Brain microvascular endothelial cell (primary cell): ENCODE measurements at places on chromosomes 3 and 15.

DNA sequence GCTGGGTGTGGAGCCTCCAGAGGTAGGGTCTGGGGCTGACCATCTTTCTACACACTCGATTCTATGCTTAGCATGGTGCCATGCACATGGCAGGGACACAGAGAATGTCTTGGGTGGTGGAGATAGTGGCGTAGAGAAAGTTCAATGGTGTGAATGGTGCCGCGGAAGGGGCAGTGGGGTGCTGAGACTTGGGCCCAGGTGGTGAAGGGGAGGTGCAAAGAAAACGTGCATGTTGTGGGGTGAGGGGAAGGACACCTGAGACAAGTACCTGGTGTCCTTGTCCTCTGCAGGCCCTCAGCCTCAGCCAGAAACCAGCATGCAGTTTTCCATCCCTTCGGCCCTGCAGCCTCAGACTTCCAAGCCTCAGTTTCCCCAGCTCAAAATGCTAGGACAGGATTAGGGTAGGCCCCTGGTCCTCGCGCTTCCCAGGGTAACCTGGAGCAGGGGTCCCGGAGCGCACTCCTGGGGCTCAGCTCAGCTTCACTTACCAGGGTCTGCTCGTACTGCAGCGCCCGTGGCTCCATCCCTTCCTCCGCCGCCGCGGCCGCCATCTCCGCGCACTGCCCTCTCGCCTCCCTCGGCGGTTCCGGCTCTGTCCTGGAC lies 375 bp downstream of the CLCN2 start:
- no peak for DNase-seq

GRCh38 chr3:106339551-106339950 lies 470.7 kb upstream of the CBLB start:
- DNase-seq: no peak

- no peak for DNase-seq
Measured at GRCh38 chr3:193016437-193016901, 98.8 kb upstream of the MB21D2 start.

DNA sequence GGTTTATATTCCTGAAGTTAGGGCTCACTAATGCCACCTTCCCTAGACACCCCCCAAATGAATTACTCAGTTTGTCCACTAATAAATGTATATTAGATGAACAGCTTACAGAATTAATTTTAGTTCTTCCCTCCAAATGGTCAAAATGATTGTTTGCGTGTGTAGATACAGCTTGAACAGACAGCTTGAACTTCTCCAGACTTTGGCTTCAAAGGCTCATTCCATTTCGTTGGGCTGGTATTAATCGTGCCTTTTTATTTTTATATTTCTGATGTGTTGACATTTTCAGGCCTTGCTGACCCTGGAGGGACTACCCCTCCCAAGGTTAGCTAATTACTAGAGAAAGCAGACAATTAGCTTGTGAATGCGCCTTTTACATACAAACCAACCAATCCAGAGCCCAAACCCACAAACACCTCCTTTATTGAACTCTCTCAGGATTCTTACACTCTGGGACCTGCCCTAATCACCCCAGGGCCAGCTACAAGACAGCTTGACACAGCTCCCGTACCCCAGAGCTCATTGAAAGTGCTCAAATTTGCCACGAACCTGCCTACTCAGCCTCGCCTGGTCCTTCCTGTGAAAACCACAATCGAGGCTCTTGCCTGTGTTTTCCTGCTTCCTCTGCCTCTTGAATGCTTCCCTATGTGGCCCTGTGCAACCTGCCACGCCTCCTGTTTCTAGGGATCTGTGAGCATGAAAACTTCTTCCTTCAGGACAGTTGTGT lies 40.3 kb downstream of the RPL22L1 start:
- DNase-seq: no peak

- no peak for DNase-seq
Measured at GRCh38 chr15:98034731-98035130, 74.2 kb downstream of the ARRDC4 start.

GRCh38 chr15:31502541-31503229 lies 176.1 kb downstream of the KLF13 start:
- no peak for DNase-seq

DNA sequence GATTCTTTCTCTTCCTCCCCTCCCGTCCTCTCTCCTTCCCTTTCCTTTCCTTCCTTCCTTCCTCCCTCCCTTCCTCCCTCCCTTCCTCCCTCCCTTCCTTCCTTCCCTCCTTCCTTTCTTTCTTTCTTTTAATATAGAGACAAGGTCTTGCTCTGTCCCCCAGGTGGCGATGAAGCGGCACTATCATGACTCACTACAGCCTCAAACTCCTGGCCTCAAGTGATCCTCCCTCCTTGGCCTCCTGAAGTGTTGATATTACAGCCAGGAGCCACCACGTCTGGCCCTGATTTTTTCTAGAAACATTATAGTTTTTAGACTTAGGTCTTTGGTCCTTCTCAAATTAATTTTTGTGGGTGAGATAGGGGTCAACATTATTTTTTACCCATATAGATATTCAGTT lies 15.5 kb downstream of the GRM2 start:
- DNase-seq: no peak

- no peak for DNase-seq
Measured at GRCh38 chr3:31096661-31097395, 202.4 kb upstream of the GADL1 start.

DNA sequence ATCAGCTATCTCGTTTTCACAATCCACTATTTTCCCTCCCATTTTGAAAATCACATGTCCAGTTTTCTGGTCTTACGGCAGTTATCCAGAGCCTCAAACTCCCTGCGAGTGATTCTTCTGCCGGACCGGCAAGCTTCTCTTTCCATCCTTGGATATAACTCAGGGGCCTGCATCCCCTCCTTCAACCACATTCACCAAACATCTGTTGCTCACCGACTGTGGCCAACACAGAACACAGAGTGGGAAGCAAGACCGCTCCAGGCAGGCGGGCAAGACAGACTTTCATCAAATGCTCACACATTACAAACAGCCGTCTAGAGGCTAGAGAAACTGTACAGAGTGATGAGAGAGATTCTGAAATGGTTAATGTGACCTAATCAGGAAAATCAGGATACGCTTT lies 7.6 kb upstream of the SLC12A8 start:
- DNase-seq: no peak

DNA sequence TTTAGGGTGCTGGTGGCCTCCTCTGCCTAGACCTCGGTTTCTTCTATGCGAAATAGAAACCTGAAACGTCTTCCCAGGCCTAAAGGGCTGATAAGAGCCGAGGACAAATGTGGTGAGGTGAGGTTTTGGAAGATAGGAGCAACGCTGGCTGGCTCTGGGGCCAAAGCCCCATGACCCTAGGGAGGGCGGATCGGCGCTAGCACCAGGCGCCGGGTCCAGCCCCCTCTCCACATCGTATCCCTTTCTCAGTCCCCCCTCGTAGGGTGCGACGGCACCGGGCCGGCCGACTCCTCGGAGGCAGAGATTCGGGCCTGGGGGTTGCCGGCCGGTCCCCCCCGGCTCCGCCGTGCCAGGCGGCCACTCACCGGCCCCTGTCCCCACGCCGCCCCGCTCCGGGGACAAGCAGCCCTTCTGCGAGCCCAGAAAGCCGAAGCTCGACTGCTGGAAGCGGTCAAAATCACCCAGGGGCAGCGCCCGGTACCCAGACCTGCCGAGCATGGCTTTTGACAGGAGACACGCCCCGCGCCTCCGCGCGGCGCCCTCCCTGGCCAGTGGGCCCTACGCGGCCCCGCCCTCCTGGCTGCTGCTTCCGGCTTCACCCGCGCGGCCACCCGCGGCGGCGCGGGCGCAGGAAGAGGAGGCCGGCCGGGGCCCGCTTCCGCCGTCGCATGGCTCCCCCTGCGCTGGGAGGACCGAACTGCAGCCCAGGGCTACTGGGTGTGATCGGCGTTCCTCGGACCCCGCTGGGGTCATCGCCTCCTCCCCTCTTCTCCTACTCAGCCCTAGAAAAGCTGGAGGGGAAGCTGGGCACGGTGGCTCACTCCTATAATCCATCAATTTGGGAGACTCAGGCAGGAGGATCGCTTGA lies at the start of gene STOML1:
STOML1 (minus strand) TSS at position 570 of the 868 bp plus-strand sequence; CDS start at position 498, 72 bp downstream.
- peak; percentile 82 for DNase-seq

DNA sequence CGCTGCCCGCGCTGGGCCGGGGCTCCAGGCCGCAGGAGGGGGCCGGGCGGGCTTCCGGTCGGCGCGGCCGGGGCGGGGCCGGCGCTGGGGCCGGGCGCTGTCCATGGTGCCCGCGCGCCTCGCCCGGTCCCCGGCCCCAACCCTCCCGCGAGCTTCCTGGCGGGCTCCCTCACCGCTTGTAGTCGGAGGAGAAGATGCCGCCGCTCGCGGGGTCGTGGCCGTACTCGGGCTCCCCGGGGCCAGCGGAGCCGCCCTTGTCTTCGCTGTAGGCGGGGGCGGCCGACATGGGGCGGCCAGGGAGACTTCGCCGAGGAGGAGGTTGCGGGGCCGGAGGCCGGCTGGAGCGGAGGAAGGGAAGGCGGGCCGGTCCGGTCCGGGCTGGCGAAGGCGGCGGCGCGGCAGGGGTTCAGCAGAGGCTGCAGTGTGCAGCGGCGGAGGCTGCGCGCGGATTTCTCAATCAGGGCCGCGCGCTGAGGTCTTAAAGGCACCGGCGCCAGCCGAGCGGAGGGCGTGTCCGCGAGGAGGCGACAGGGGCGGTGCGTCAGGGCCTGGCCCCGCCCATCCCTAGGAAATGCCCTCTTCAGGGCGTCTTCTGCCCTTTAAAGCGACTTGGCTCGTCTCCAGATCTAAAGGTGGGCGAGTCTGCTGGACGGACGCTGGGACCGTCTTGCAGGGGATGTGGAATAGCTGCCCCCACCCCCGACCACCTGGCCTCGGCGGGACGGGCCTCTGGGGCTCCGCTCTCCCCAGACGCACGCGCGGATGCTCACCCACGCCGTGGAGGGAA lies at the start of gene AP3B2:
AP3B2 (minus strand) TSS at position 455 of the 787 bp plus-strand sequence; CDS start at position 286, 169 bp downstream.
- DNase-seq: peak; percentile 14

- DNase-seq: no peak
Measured at GRCh38 chr15:101635944-101636727, 16.0 kb downstream of the TM2D3 start.

DNA sequence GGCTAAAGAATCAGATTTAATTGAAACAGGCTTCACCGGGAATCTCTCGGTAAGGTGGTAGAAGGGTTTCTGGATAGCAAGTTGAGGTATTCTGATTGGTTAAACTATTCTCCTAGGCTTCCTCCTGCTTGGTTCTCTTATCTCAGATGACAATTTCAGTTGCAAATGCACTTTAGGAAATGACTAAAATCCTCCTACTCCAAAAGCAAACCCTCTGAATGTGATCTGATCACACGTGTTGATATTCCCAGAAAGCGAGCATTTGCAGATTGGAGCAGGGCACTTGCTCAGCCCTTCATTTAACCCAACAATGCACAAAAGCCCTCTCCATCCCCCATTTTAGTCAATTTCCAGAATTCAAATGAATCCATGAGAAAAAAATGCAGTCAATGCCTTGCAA lies 55.6 kb upstream of the ICE2 start:
- no peak for DNase-seq

GRCh38 chr3:107938143-107938542 lies 152.7 kb downstream of the CD47 start:
- DNase-seq: no peak

DNA sequence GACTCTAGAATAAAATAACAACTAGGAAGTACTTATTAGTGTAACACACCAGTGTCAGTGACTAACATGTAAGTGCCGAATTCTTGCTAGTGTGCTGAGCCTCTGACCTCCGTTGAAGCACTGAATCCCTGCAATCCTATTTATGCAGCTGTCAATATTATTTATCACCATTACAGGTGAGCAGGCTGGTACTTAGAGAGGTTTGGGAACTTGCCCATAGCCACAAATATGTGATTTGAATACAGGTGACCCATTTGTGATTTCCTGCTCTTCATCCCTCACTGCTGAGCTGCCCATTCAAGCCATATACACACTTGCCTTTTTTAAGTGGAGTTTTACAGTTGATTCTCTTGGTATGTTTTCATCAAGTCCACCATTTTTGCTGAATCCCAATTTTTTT lies 12.2 kb downstream of the EIF4E3 start:
- no peak for DNase-seq

- peak; percentile 77 for DNase-seq
Measured at GRCh38 chr15:80567721-80568157, 127.4 kb upstream of the ABHD17C start.

GRCh38 chr15:33460166-33460805 lies 149.5 kb downstream of the RYR3 start:
- DNase-seq: no peak

GRCh38 chr15:63283126-63283525 lies 5.7 kb downstream of the APH1B start:
- DNase-seq: no peak

DNA sequence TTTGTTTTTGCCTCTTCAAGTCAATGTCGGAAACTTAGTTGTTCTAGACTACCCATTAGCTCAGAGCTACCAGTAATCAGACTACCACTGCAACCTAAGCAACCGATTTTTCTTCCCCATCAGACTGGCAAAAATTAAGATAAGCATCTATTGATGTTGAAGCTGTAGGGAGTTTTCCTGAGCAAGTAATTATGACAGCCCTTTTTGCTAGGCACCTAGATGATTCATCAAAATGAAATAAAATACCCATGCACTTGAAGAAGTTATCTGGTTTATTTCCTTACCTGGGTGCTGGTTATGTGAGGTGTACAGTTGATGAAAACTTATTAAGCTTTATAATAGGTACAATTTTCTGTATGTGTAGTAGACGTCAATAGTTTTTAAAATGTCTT lies 554 bp upstream of the COMMD4 start:
- DNase-seq: no peak

- DNase-seq: no peak
Measured at GRCh38 chr3:11908981-11909698, 62.5 kb upstream of the TAMM41 start.
